ENCODE measurements at places on chromosomes 11 and 22.

- DNase-seq, result no peak
Observed at GRCh38 chr11:118209033-118209432, 15.8 kb downstream of the JAML start.

GRCh38 chr11:94272738-94273313 lies 31.6 kb upstream of the IZUMO1R start:
- no peak for DNase-seq

DNA sequence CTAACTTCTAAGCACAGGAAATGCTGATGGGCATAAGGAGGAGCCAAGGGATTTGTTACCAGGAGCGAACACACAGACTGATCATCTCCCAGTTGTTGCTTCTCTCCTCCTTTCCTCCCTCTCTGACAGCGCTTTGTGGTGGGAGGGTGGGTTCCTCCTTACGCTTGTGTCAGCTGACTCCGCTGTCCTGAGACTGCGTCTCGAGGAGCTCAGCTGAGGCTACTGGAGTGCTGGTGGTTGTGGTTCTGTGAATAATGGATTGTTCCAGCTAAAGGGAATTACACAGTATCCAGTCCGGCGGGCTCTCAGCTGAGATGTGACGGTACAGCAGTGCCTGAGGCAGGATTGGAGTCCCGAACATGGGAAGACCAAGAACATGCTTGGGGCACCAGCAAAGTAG lies 113.4 kb downstream of the CTNND1 start:
- no peak for DNase-seq

GRCh38 chr11:77580712-77581337 lies 8.9 kb upstream of the AQP11 start:
- no peak for DNase-seq

GRCh38 chr11:10385696-10386095 lies 69.4 kb upstream of the AMPD3 start:
- no peak for DNase-seq

Data from retina (tissue), 1 donor.